SK-MEL-5 (cell line): ENCODE measurements at places on chromosomes 1 and 21. TPM values are rescaled to one million over a fixed set of nuclear protein-coding genes. Genes with fewer than 3 reads are reported as not detected.

- no peak for DNase-seq
Observed at GRCh38 chr21:29719521-29719920, 220.3 kb downstream of the GRIK1 start.

GRCh38 chr21:31236528-31236927 lies 107.5 kb downstream of the TIAM1 start:
- DNase-seq = no peak

- no peak for DNase-seq
Observed at GRCh38 chr1:62423580-62424242, 13.1 kb upstream of the USP1 start.

GRCh38 chr1:93801471-93801870 lies 77.5 kb downstream of the DNTTIP2 start:
- no peak for DNase-seq

DNA sequence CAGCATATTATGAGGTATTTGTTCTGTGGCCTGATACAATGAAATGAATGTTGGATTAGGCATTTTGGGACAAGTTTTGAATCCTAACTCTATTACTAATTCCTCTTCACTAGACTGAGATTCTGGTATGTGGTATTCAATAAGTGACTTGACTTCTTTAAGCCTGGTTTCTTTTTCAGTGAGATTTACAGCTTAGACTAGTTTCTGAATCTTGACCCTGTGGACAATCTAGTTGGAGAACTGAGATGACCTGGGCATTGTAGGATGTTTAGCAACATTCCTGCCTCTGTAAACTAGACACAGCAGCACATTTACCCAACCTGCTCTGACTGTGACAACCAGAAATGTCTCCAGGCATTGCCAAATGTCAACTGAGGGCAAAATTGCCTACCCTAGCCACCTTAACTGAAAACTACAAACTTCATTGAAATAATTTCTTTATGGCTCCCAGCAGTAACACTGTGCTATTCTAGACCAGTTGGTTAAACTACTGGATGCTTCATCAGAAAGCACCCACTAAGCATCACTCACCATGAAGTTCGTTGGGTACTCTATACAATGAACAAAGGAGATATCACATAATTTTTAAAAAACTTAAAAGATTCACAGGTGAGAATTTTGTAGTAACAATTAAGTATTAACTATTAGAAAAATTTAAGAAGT lies 16.8 kb downstream of the PTPRC start:
- DNase-seq = no peak

GRCh38 chr1:101364370-101365120 lies 127.7 kb downstream of the S1PR1 start:
- DNase-seq = no peak

DNA sequence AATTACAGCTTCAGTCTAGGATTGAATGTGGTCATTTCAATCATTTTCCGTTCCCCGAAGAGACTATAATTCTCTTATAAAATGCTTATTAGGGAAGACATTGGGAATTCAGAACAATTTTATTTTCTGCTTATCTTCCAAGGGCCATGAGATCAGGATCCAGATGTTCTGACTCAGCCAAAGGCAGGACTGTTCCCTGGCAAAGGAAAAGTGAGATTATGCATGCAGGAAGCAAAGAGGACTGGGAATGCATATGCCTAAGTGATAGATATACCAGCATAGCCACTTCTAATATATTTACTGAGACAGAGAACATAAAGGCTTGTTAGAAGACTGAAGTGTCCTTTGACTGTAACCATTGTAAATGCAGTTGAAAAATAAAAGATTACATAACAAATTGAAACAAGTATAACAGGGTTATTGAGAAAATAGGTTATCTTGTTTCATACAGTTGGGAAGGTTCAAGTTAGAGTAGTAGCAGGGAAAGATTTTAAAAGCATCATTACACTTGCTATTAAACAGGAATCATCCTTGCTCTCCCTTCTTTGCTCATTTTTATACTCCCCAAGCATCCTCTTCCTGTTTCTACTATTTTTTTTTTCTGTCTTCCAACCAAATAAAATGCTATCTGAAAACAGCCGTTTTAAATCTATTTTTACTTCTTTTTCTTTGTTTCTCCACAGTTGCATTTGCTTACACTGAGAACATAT lies 439.6 kb upstream of the ADAMTS5 start:
- no peak for DNase-seq

GRCh38 chr1:210828996-210829596 lies 304.9 kb downstream of the KCNH1 start:
- DNase-seq = no peak

The C1orf226 gene
- 1.2 and 1.8 TPM in 2 replicates for total RNA-seq

The C21orf58 gene
- total RNA-seq = 2.4 and 2.5 TPM in 2 replicates

The TCHH gene
- 0.05 and 0.27 TPM in 2 replicates for total RNA-seq

The WNT3A gene
- total RNA-seq = not detected in 2 replicates
